ENCODE measurements at places on chromosomes 3 and 15.
A peak's percentile ranks its signal among the peaks of the same experiment; 100 is the strongest.

DNA sequence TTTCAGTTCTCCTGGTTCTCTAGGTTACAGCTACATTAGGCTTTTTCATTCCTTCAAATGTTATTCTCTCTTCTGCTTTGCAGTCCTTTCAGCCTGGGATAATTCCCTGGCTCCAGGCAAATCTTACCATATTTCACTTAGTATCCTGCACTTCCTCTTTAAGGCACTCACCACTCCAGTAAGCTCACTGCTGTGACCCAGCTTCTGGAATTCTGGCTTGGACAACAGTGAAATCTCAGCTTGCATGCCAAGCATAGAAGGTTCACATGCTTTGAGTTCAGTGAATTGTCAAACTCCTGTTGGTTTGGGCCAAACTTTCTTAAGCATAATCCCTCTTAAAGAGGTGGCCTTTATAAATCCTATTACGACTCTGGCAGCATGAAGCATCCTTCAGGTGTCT is 69.4 kb downstream of the SCN10A start:
- no peak for DNase-seq

- no peak for DNase-seq
Measured at GRCh38 chr3:79258479-79258878, 509.3 kb downstream of the ROBO1 start.

DNA sequence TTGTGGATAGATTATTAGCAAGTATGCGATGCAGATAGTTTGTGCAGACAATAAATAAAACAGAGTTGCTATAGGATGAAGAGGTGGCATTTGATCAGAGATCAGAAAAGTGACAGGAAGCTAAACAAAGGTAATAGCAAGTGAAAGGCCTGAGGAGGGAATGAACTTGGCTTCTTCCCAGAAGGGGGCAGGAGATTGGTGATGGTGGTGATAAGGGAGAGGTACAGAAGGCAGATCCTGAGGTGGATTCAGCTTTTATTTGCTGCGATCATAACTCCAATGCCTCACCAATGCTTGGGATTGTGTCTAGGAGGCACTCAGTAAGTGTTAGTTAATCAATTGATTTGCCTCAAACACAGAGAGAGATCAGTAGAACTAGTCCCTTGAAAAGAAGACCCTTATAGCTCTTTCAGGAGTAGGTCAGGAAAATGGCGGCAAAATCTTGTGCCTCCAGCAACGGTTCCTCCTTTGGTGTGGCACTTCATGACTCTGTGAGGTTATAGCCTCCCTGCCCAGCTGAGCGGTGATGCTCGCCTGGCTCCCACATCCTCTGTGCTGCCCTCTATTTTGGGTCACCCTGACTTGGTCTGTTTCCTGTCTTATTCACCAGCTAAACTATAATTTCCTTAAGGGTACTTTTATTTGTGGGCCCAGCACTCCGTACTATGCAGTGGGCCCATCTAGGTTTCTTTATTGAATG is 37.5 kb downstream of the TGFBR2 start:
- DNase-seq, result no peak

GRCh38 chr3:154898443-154898842 is 181.7 kb upstream of the MME start:
- no peak for DNase-seq

DNA sequence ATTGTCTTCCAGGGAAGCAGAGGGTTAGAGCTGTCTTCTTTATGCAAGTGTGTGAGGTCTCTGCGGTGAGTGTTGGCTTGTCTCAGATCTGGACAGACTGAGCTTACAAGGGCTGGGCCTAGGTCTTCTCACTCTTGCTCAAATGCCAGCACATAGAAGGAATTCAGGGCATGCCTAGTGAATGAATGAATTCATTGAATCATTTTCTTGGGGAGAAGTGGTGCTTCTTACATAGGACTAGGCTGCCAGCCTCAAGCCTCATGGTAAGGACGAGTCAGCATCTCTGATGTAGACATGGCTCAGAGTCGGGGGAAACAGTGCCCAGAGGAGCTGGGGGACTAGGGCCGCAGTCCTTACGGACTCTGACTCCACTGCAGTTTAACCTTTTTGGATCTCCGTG is 17.2 kb downstream of the MKRN2 start:
- DNase-seq, result no peak

GRCh38 chr3:195012571-195012970 is 258.4 kb downstream of the XXYLT1 start:
- DNase-seq, result no peak

- no peak for DNase-seq
Measured at GRCh38 chr15:93088200-93088980, 621 bp downstream of the RGMA start.

GRCh38 chr15:99564221-99565048 is 1.3 kb upstream of the MEF2A start:
- DNase-seq, result peak; percentile 19

DNA sequence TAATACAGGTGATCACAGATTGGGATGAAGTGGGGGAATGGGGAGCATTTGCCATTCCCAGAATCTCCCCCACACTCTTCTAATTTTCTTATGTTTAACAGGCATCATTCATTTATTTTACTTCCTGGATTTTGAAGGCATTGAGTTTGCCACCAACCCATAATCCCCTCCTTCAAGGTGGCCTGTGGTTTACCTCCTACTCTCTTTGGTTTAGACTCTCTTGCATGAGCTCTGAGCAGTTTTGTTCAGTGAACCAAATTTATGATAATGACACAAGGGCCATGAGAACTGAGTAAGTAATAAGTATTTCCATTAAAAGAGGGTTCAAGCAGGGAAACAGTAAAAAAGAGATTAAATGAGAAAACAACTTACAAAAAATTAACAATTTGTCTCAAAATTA is 703.1 kb upstream of the CFAP20DC start:
- no peak for DNase-seq

GRCh38 chr15:28911310-28911931 is 25.6 kb downstream of the APBA2 start:
- no peak for DNase-seq

- peak; percentile 33 for DNase-seq
Measured at GRCh38 chr3:110139048-110139447, 801.7 kb upstream of the DPPA4 start.

DNA sequence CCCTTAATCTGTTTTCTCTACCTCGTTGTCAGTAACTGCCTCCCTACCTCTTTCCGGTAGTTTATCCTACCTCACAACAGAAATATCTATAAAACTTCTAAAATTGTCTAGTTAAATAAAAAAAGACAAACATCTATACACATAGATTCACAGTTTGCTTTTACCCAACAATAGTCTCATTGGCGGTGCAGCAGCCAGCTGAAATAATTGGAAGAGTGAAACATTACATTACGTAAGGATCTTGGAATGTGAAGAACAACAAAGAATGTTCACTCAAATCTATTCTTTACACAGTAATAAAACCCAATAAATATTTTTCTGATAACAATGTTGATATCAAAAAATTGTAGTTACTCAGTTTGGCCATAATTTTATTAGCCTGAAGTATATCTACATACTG is 115.5 kb upstream of the ARPP21 start:
- peak; percentile 4 for DNase-seq

GRCh38 chr3:131047582-131047981 is 20.9 kb downstream of the NEK11 start:
- no peak for DNase-seq

DNA sequence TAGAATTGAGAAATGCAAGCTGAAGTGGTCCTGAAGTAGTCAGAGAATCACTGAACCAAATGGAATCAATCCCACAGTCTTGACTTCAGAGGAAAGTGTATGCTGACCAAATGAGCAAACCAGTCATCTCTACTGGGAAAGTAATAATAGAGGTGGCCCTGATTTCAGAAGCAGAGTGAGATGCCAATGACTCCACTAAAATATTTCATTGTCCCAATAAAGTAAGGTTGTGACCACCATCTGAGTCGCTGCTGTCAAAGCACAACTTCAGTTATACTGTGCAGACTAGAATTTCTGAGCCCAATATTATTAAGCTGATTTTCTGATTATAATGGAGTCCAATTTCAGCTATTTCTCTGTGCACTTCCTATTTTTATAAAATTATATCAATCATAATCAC is 334.4 kb upstream of the THBS1 start:
- DNase-seq, result no peak

GRCh38 chr3:103349760-103350159 is 914.9 kb downstream of the ZPLD1 start:
- DNase-seq, result no peak

DNA sequence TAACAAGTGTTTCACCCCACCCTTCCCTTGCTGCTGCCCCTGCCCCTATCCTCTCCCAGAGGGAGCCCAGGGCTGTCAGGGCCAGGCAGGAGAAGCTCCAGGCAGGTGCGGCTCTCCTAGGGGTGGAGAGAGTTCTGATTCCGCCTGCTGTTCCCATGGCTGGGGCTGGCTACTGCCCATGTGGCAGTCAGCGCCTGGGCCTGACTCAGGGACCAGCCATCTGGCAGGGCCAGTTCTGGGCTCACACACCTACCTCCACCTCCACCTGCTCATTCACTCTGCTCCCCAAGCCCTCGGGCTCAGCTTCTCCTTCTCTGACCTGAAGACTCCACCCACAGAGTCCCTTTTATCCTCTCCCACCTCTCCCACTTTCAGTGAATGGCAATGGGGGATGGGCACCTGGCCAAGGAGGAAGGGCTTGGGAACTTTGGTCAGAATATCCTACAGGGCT is 23.4 kb downstream of the AMOTL2 start:
- DNase-seq, result peak; percentile 89

DNA sequence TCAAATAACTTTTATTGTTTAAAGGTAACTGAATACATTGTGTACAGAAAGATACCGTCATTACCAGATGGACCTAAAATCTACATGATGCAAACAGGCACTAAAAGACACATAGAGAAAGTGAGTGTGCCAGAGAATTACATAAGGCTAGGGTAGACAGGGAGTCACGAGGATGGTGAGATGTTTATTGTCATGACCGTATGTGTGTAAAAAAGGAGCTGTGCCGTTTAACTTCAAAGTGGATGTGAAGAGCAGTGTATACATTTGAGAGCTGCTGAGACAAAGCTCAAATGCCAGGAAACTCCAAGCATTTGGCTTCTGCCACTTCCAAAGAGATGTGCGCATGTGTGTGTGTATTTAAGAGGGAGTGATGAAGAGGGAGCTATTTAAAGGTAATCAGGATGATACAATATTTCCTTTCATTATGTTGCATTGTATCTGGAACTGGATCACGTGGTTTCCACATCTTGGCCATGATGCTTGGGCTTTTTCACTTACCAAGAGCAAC is 51.4 kb upstream of the IGF1R start:
- peak; percentile 13 for DNase-seq

DNA sequence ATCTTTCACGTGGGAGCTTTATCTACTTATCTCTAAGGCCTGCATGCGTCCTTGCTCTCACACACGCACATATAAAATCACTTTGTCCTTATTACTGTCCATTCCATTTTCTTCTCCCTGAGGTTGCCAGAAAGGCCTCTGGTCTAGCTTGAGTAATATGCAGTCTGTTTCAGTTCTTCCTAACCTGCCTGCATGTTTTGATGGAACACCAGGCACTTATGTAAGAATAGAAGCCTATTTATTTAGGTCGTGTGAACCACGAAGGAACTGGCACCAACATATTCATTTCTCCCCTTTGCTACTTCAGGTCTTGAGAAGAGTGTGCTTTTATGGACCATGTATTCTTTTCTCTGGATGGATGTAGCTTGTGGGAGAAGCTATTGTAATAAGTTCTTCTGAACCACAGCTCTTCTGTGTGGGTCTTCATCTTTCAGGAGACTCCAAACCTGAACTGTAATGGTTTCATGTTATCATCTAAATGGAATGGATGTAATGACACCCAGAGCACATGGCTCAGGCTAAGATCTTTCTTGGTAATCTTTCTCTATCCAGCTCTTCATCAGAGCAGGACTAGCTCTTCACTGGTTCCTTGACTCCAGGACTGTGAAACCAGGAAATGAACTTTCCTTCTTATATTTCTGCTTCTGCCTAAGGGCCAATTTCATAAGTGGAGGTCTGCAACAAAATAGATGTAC is 53.8 kb downstream of the UBE2E2 start:
- DNase-seq, result no peak

DNA sequence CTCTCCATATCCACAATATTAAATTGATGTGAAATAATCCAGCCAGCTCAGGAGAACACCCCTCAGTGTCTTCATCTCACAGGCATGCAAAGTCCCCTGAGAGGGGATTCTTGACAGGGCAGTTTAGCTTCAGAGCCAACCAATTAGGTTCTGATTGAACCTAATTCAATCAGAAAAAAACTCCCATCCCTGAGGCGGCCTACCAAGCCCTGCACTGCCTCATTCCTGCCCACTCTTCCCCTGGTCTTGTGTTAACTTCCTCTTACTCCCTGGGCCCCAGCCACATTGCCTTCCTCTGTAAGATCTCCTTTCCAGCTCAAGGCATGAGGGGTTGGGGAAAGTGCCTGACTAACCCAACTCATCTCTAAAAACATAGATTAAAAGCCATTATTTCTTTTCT is 46.1 kb downstream of the FRMD4B start:
- DNase-seq, result no peak

- DNase-seq, result no peak
Measured at GRCh38 chr3:26681632-26682031, 59.1 kb downstream of the LRRC3B start.

- DNase-seq, result peak; percentile 8
Measured at GRCh38 chr3:144141496-144141895, 169.9 kb downstream of the DIPK2A start.

DNA sequence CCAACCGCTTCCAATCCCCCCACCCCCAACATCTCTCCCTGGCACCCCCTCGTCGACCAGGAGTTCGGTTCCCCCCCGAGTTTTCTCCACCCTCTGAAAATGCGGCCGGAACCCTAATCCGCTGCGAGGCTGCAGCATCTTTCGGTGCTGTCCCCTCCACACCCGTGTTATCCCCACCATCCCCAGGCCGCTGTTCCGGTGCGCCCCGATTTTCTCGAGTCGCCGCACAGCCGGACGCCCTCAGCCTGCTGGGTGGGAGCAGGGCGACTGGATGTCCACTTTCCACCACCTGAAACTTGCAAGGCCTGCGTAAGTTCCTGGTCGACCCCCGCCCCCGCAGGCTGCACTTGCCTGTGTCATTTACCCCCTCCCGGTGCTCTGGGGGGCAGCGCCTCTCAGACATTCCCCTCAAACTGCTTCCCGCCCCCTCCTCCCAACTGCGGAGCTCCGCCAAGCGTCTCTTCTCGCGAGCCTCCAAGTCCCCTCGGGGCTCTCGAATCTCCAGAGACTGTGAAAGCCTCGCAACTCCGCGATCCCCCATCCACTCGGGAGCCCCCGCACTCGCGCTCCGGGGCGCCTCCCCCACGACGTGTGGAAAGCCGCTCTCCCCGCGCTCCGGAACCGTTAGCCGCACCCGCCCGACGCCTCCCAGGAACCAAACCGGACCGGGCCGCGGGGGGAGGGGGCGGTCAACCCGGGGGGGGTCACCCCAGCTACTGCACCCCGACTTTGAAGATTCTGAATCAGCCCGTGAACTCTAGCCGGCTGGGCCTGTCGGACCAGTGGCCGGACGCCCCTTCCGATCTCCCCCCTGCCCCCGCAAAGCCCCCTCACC is 566 bp downstream of the ETV5 start:
- no peak for DNase-seq

GRCh38 chr15:90751300-90751825 is 34.2 kb downstream of the BLM start:
- no peak for DNase-seq

DNA sequence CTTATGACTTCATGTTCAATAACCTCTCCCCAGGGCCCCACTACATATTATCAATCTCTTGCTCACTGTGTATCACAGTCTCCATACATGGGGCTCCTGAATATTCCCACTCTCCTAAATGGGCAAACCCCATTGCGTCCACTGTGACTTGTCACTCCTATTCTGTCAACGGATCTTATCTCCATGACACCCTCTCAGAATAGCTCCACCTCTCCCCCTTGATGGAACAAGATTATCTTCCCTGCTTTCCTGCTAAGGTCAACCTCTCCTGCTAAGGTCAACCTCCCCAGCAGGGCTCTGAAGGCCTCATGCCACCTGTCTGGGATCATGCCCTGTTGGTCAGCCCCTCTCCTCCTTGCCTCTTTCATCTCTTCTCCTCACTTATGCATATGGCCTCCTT is 1.8 kb downstream of the CLDN18 start:
- DNase-seq, result no peak
